MV-4-11 (cell line): ENCODE measurements at places on chromosomes 13 and 19.

DNA sequence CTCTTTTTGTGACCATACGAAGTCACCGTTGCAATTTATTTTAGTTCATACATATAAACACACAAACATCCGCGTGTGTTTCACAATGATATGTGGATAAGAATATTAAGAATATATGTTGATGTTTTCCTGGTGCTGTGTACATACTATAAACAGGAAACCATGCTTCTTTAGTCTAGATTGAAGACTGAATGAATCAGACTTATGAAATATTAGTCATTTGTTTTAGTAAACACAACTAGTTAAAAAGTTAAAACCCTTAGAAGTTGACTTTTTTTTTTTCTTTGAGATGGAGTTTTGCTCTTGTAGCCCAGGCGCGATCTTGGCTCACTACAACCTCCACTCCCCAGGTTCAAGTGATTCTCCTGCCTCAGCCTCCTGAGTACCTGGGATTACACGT lies 257.7 kb downstream of the DACH1 start:
- no peak for DNase-seq

DNA sequence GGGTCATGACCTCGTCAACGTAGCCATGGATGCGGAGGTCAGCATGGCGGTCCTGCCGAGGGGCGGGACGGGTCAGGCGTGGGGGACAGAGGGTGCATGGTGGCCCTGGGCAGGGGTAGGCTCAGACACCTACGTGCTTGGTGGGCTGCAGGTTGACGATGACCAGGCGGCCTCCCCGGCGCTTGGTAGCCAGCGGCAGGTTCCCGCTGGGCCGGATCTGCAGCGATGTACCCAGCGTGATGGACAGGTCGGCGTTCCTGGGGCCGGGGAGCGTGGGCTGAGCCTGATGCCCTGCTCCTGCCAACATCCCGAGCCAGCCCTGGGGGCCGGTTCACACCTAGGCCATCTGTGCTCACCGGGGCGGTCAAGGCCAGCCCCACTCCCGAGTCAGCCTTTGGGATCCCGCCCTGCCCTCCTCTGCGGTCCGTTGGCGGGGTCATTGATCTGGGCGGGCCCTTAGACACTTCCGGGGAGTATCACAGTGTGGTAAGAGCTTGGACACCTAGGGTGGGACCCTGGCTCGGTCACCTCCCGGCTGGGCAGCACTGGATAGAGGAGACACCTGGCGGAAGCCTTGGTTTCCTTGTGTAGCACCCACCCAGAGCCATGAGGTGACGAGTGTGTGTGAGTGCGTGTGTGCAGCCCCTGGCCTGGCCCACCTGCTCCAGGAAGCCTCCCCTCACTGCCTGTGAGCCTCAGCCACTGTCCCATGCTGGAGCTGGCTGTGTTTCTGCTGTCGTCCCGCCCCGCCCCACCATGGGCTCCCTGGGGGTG lies 7.3 kb downstream of the SIRT6 start:
- DNase-seq, result no peak

DNA sequence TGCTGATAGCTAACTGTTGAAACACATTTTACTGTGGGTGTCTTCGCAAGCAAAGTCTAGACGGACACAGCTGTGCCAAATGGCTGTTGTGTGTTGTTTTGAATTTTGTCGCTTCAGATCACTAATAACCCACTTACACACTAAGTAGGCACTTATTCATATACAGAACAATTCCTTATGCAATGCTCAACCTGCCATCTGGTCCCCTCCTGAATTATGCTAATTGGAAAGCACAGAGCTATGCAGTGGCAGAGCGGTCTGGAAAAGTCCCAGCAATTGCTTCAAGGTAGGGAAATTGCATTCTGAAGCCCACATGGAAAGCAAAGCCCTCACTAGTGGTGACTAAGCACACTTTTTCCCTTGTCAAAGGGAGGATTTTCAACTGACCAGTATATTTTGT lies 69.9 kb downstream of the C13orf42 start:
- no peak for DNase-seq

DNA sequence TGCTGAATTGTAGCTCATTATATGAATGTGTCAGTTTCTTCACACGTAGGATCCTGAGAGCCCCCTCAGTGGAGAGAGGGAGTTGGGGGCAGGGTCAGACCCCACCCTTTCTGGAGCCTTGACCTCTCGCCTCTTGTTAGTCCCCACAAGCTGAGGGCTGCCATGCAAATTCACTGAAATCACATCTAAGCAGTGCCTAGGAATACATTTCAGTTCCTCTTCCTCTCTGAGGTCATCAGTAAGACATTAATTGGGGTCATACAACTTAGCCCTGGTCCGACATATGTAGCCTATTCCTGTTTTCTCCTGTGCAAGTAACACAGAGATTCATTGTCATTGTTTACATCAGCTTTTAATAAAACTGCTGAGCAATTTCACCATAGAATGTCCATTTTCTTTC lies 30.0 kb downstream of the MYO9B start:
- DNase-seq, result peak; percentile 22

GRCh38 chr13:27347211-27347772 lies 76.7 kb downstream of the RASL11A start:
- DNase-seq, result peak; percentile 30

DNA sequence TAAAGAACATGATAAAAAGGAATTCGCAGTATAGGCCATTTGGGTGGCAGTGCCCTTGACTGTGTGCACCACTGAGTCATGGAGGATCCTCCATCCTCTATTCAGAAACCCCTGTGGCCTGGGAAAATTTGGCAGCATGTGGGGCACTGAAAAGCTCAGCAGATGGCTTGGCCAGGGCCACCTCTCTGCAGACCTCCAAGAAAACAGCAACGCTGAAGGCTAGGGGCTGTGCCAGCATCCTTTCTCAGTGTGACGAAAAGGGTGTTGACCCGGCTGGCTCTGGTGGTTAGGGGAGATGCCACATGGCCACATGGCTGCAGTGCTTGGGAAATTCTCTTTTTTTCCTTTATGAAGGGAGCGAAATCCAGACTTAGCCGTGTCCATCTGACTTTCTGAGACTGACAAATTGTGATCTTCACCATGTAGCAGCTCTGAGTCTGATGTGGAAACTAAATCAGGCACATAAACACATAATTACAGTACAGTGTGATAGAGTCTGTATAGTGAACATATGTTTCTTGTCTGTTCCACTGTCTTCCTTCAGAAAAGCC lies 178.0 kb downstream of the KCTD12 start:
- DNase-seq, result no peak

DNA sequence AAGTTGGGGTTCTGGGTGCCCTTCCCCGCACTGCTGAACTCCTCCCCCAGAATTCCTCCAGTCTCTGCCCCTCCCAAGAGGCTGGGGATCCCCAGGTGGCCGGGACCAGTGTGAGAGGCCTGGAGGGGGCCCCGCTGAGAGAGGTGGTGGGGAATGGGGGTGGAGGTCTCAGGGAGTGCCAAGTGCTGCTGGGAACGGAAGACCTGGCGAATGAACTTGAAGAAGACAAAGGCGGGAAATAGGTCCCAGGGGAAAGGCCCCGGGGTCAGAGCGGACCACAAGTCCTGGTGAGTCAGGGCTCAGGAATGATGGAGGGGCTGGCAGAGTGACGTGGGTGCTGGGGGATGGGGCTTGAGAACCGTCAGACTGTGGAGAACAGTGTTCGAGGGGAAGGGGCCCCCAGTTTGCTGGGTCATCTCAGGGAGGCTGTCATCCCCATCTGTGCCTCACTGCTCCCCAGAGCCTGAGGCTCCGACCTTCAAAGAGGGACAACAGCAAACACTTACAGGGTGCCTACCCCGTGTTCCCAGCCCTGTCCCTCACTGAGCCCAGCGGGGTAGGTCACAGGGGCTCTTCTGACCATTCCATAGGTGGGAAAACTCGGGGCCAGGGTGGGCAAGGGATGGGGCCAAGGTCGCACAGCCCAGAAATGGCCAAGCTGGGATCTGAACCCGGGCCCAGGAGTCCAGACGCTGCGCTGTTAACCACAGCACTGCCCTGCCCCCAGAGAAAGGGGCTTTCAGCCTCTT lies 16.0 kb upstream of the SEMA6B start:
- peak; percentile 54 for DNase-seq

DNA sequence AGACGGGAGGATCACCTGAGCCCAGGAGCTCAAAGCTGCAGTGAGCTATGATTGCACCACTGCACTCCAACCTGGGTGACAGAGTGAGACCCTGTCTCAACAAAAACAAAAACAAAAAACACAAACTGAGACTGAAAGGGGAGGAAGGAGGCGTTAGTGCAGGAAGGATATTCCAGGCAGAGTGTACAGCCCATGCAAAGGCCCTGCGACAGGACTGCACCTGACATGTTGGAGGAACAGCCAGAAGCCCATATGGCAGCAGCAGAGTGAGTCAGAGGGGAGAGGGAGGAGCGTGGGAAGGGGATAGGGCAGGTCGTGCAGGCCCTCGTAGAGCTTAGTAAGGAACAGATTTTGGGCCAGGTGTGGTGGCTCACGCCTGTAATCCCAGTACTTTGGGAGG lies 3.2 kb downstream of the ZNRF4 start:
- DNase-seq, result no peak

GRCh38 chr13:99053636-99054233 lies 75.9 kb upstream of the DOCK9 start:
- no peak for DNase-seq

DNA sequence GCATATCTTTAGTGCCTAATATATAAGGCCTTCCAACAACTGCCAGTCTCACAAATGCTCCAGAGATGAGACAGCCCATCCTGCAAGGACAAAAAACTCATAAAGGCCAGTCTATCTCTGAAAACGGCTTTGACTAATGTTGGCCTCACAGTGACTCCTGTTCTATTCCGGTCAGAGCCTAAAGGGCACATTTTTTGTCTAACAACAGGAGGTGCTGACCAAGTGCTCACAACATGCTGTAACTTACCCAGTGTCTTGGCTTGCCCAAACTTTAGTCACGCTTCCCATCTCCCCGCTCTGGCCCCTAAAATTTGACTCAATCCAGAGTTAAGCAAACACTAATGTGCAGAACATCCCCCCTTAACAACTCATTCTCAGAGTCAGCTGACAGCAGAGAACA lies 1411.2 kb upstream of the MIR17HG start:
- DNase-seq, result no peak

- DNase-seq, result no peak
Measured at GRCh38 chr13:30868799-30869470, 37.1 kb upstream of the MEDAG start.

GRCh38 chr19:14563989-14564651 lies 7.7 kb downstream of the NDUFB7 start:
- no peak for DNase-seq

DNA sequence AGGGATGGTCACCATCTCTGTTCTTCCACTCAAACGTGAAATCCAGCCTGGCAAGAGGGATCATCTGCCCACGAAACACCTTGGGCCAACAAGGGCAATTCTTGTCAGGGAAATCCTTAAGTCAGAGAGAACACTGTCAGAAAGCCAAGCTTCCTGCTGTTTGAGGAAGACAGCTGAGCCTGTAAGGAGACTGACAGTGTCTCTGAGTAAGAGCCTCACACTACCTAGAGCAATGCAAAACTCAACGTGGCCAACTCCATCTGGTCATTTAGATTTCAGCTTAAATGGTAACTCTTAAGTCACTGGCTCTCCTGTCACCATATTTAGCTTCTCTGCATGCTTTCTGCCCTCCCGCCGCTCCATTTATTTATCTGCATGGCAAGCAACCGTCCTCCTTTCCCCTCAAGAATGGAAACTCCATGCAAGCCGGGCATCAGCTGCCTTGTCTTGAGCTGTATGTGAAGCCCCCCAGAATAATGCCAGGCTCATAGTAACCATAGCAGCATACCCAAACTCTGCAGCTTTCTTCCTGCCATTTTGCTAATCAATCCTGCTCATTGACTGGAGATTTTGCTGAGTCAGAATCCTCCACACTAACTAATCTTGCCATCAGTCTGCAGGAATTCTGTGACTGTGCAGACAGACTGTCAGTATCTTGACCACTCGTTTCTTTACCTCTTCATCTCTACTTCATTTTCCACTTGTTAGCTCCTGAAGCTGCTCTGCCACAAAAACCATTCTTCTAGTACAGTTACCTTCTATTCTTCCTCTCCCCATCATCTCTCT lies 159.8 kb downstream of the IRS2 start:
- no peak for DNase-seq

DNA sequence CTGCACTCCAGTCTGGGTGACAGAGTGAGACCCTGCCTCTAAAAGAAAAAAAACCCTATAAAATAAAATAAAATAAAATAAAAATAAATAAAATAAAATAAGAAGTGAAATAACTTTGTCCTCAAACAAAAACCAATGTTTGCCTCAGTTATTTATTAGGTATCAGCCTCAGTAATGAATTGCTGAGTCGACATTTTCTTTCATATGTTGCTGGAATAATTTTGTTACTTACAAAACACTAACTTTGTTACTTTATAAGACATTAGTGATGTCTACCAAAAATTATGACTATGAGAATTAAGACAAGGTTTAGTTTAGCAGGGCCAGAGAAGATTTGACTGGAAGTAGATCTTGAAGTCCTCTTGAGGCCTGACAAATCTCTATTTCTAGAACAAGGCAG lies 2074.5 kb upstream of the PCDH20 start:
- DNase-seq, result no peak

- peak; percentile 3 for DNase-seq
Measured at GRCh38 chr13:64529874-64530485, 2700.2 kb downstream of the PCDH9 start.

- DNase-seq, result no peak
Measured at GRCh38 chr19:1281569-1282287, 3.9 kb upstream of the EFNA2 start.

DNA sequence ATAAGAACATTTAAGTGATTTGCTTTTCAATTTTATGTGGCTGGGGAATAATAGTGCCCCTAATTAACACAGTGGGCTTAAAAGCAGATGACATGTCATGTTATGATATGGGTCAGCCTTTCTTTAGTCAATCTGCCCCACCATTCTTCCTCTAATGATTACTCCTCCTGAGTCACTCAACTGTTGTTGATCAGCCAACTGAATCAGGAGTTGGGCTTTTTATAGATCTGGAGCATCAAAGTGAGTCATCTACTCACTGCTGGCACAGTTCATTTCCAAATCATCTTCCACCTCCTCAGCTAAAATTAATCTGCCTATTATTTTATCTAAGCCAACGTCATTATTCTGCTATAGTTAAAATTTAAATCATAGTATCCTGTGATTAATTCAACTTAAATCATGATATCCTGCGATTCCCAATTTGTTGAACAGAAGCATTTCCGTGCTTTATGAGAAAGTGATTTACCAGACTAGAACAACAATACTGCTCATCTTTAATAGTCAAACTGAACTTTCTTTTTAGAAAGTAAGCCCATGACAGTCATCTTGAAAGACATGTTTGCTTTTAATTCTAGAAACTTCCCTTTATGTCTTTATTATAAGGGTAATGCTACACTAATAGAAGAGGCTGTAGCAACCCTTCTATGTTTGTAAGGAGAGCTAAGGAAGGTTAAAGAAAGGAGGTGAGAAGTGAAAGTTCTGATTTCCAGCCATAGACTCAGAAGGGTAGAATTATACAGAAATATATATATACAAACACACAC lies 551.4 kb downstream of the TBC1D4 start:
- no peak for DNase-seq

DNA sequence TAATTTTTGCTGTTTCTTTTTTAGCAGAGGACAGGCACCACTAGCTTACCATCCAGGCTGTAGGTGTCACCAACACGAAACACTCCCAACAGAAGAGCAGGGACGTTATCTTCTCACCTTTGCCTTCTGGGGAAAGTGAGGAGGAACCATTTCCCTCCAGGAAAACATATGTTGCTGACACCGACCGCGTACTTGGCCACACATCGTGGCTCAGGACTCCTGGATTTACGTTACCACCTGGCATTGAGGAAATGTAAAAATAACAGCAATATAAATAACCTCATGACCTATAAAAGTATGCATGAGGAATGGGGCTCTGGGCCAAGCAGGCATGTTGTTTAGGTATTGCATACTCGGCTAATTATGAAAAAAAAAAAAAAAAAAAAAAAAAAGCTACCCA lies 525.1 kb downstream of the MYO16 start:
- DNase-seq, result no peak
